ENCODE measurements at places on chromosomes 3 and 15.

DNA sequence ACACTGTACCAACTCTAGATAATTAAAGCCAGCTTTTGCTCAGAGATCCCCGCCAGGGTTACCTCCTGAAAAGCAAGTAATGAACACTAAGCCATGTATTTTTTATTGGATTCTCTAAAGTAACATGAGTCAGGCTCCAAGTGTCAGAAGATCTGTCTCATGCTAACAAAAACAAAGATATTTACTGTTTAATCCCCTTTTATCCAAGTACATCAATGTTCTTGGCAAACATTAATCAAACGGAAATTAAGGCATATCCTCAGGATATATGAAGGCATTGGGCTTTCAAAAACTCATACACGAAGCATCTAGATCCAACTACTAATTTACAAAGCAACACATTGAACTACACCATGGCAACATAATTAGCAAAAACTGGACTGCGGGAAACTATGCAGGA lies 37.2 kb downstream of the MYO5A start:
- no peak for DNase-seq

DNA sequence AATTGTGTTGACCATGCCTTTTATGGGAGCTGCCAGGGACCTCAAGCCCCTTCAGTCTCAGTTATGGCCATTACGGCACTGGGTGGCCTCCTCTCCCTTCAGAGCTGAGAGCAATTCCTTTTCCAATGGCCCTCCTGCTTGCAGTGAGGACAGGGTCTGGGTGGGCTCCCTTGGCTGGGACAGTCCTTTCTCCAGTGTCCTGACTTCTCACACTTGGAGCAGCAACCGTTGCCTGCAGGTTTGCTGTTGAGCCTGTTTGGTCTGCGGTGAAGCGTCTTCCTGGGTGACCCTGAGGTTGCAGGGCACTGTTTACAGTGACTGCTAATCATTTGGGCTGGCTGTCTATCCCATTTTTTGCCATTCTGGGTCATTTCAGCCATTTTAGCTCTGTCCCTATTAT lies 3.5 kb upstream of the CCDC80 start:
- no peak for DNase-seq

DNA sequence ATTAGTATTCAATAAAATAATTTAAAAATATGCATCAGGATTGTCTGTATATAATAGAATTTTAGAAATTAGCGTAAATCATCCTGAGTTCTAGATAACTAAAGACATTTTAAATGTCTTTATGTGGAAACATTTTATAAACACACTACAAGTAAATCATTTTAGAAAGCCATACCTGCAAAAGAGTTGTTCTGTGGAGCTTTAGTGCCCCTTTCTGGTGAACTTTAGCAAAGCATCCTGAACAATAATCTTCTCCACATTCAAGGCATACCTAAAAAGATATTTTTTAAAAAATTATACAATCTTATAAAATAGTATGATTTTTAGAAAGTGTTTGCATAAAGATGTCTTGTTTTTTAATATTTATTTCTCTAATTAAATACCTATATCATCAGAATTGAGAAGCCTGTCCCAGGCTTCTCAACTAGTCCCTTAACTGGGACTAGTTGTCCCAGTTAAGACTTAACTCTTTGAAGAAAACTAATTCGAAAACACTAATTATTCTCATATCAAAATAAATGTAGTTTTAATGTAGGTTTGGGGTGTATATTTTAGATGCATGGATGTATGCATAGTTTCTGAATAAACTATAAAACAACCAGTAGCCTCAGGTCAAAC lies 29.7 kb downstream of the ZBBX start:
- DNase-seq = no peak

DNA sequence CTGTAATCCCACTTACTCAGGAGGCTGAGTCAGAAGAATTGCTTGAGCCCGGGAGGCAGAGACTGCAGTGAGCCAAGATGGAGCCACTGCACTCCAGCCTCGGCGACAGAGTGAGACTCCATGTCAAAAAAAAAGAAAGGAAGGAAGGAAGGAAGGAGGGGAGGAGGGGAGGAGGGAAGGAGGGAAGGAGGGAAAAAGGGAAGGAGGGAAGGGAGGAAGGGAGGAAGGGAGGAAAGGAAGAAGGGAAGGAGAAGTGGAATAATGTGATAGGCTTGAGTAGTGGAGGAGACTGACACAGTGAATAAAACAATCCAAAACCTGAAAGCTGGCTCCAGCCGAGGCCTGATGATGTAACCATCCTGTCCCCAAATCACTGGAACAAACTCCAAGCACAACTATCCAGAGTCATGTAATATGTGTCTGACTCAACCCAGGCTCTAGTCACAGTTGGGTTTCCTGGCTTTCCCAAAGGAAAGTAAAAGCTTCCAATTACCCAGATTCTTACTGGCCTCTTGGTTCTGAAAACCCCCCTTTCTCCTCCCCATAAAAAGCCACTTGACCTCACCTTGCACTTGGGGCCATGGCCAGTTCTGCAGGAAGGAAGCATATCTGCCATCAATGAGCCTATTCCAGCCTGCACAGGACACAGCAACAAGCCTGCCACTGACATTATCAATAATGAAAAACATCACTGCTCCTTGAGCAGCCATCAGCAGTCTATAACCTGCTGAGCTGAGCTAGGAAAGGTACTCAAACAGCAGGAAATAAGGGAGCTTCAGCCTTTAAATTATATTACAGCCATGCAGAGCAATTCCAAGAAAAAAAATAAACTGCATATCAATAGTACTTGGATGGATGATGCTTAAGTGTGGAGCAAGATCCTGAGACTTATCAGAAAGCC lies 48.3 kb downstream of the MB21D2 start:
- DNase-seq = no peak

- no peak for DNase-seq
Observed at GRCh38 chr3:46934072-46934471, 42.5 kb downstream of the CCDC12 start.

DNA sequence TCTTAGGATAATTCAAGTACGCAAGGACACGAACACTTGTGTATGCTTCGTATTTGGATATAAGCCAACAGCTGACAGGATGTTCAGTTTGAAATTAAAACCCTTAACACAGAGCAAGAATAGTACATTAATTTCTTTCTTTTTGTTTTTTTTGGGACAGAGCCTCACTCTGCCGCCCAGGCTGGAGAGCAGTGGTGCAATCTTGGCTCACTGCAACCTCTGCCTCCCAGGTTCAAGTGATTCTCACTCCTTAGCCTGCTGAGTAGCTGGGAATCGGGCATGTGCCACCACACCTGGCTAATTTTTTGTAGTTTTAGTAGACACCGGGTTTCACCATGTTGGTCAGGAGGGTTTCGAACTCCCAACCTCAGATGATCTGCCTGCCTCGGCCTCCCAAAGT lies 32.4 kb downstream of the TOMM70 start:
- no peak for DNase-seq

GRCh38 chr3:21662403-21662802 lies 88.6 kb downstream of the ZNF385D start:
- DNase-seq = no peak

DNA sequence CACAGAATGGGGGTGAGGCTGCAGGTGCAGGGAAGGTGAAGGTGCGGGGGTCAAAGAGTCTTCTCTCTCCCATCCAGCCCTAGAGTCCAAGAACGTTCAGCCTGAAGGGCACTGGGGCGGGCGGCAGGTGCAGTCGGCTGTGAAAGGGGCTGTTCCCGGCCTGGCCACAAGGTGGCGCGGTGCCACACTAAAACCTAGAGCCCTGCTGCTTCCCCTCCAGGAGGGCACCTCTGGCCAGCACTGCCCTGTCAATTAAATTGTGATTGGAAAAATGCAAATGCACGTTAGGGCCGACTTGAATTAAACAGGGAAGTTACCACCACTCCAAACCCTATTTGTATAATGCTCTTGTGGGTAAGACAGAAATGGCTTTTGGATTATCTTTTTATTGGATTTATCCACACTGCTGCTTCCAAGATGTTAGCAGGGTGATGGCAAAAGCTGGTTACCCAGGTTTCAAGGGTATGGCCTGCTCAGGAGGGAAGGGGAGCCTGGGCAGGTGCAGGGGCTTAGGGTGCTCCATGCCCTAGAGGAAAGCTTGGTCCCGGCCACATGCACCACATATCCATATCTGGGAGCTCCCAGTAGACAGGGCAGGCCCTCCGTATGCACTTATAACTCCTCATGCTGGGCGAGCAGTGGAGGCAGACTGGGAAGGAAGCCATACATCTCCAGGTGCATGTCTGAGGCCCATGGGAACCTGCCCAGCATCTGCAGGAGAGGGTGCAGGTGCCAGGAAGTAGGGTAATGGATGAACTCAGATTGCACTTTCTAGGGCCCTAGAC lies 119.8 kb downstream of the ADCY5 start:
- peak; percentile 51 for DNase-seq

- DNase-seq = no peak
Observed at GRCh38 chr15:92903631-92903965, 3.5 kb downstream of the CHD2 start.

GRCh38 chr3:56783644-56784447 lies 17.9 kb downstream of the ARHGEF3 start:
- peak; percentile 44 for DNase-seq

DNA sequence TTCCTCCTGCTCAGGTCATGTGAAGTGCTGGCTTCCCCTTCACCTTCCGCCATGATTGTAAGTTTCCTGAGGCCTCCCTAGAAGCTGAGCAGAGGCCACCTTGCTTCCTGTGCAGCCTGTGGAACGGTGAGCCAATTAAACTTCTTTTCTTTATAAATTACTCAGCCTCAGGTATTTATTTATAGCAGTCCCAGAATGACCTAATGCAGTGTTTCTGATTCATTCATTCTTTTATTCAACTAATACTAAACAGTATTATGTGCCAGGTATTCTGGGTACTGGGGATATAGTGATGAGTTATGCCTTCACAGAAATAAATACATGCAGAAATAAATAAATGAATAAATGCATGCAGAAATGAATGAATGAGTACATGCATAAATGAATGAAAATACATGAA lies 41.9 kb downstream of the EDEM1 start:
- DNase-seq = no peak

GRCh38 chr3:129060276-129061022 lies at the start of gene GP9:
Gene GP9, plus strand, starts transcription at chr3:129060779. Its CDS starts 961 bp downstream, at chr3:129061740.
- no peak for DNase-seq

- DNase-seq = no peak
Observed at GRCh38 chr3:134327594-134327975, 46.7 kb downstream of the AMOTL2 start.

DNA sequence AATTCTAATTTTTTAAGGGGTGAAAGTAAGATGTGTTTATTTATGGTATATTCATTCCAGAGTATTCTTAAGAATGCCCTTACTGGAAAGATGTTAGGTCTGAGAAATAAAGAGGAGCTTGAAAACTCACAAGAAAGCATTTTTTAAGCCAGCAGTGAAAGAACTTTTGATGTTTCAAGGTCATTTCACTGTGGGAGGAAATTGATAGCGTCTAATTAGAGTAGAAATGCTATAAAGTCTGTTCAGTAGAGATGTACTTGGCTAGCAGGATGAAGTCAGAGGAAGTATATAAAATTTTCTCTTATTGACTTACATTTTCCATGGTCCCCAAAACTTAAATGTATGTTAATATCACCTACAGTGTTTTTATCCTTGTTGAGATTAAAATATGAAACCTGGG lies 354.6 kb downstream of the CNTN6 start:
- DNase-seq = no peak

- no peak for DNase-seq
Observed at GRCh38 chr3:174644287-174644686, 214.8 kb upstream of the NAALADL2 start.

GRCh38 chr15:40787344-40787841 lies 17.6 kb downstream of the C15orf62 start:
- DNase-seq = no peak

DNA sequence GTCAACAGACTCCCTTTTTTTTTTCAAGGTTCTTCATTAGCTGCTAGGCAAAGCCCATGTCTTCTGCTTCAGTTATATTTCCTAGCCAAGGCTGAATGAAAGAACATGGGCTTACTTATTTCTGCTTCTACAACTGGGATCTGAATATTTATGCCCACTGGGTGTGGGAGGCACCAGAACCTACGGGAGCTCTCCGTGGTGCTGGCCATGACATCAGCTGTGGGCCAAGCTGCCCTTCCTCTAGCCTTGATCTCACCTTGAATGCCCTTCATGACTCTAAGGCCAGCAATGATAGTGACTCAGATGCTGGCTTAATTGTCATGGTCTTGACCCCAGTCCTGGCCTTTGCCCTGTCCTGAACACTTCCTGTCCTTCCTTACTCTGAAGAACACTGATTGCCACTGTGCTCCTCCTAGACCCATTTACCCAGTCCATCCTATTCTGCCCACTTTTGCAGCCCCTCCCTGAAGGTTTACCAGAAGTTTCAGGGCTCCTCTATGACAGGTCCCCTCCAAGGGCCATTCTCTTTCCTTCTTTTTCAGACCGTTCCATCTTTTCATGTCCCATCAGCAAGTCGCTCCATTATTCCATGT lies 32.8 kb upstream of the PRR20G start:
- DNase-seq = no peak

GRCh38 chr3:40800343-40800742 lies 275.6 kb downstream of the ZNF621 start:
- no peak for DNase-seq

GRCh38 chr3:106204160-106204868 lies 335.5 kb upstream of the CBLB start:
- DNase-seq = no peak

DNA sequence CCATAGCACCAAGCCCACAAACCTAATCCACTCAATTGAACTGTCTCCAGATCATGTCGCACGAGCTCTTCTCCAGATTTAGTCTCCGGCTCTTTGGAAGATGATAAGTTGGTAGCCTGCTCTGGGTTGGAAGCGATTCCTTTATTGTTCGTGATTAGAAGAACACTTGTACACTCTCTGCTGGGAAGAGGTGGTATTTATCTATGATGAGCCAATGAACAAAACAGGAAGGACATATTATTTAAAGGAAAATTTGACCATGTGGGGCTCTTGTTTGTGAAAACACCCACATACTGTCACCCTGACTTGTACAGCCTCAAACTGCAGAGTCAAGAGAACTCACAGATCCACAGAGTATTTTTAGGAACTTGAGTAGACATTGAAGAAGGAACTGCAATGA lies 54.4 kb downstream of the MYZAP start:
- DNase-seq = no peak

GRCh38 chr3:64300790-64301423 lies 75.6 kb upstream of the PRICKLE2 start:
- no peak for DNase-seq

GRCh38 chr15:27669641-27670040 lies 429.5 kb downstream of the OCA2 start:
- DNase-seq = no peak

DNA sequence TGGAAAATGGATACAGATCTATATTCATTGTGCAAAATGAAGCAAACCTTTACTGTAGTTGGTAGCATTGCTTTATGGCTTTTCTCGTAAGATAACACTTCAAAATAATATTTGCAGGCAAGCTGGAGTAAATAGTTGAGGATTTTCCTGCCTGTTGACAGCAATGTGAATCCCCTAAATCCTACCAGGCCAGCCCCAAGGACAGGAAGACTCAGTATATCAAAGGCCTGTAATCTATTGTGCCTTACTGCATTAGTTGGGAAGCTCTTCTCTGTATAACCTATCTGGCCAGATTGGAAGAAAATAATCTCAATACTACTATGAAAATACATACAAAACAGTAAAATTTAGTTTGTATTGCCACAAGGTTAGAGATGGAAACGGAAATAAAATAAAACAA lies 4.6 kb upstream of the GMNC start:
- DNase-seq = no peak
